EH (cell line): ENCODE measurements at places on chromosomes 7 and 10.

- DNase-seq: no peak
These were observed 283.3 kb downstream of the TNS3 start for GRCh38 chr7:47298636-47299035.

DNA sequence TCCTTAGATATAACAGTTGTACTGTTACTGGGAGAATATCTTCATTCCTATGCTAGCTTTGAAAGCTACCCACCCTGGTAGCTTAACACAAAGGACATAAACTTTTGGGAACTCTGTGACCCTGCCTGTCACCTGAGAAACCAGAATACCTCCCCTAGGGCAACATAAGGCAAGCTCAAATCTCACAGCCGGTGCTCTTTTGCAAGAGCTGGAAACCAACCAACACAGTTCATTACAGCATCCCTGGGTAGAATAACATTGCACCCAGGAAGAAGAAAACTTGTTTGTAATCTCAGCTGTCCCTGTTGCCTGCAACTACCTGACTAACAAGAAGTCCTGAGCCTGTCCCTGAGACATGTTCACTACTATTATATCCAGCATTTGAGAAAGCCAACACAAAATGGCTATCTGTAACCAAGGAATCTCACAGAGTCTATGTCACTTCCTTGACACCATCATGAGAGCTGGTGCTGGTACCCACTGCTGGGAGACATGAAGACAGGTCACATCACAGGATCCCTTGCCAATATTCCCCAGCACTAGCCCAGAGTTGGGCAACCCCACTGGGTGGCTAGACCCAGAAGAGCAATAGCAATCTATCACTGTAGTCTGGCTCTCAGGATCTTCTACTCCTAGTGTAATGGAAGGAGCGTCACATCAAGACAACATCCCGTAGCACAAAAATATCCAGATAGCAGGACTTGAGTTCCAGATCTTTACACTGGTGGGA, 31.3 kb downstream of the AKR1C3 start:
- no peak for DNase-seq

- peak; percentile 100 for DNase-seq
These were observed 673.7 kb downstream of the SUGCT start for GRCh38 chr7:40808378-40808942.

DNA sequence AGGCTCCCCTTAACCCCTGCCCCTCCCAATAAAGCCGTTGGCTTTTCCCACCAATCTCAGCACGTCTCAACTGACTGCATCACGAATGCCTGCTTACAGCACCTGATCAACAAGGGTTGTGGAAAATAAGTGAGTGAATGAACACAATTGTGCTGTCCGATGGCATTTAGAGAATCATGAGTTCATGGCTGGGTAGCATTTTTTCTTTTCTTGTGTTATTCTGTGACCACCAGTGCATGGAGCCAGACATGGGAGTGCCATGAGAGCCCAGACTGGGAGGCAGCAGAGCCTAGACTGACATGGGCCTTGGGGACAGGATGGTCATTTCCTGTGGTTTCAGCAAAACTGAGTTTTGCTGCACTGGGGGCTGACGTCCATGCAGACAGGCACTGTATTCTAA, 254.1 kb upstream of the IGFBP3 start:
- no peak for DNase-seq

DNA sequence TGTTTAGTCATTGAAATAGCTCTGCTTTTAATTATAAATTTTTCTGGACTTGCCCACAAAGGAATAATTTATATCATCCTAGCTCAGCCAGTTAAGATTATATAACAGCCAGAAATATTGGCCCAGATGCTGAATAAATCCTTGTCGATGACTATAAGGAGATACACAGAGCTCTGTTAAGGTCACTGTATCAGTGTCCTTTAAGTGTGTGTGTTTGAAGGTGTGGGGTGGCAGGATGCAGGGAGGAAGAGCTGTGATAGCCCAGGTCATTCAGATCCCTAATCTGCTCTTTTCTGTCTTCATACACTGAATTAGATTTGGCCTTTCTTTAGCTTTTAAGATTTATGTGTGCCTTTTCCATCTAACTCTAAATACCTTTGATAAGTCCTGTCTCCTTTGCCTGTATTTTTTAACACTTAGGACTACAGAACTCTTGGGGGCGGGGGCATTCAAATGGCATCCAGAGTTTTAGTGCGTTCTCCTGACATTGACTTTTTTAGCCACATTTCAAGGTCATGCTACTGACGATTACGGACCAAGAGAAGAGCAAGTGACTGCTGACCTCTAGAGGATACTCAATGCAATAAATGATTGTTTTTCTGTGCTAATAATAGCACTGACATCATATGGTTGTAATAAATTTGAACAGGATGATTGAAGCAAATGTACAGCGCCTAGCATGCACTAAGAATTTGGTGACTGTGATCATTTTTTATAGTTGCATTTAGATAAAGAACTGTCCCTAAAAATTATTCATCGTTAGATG, 172.3 kb downstream of the CACNB2 start:
- peak; percentile 48 for DNase-seq

DNA sequence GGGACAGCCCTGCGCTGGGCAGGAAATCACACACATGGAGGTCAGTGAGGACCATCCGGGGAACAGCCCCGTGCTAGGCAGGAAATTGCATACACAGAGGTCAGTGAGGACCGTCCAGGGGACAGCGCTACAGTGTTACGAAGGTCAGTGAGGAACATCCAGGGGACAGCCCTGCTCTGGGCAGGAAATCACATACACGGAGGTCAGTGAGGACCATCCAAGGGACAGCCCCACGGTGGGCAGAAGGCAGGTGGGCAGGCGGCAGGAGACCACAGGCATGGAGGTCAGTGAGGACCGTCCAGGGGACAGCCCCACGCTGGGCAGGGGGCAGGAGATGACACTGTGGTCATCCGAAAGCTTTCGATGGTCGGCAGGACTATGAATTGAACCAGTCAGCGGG, 79.7 kb downstream of the PTPRN2 start:
- no peak for DNase-seq

- peak; percentile 32 for DNase-seq
These were observed 687.8 kb downstream of the IPMK start for GRCh38 chr10:57579926-57580325.

DNA sequence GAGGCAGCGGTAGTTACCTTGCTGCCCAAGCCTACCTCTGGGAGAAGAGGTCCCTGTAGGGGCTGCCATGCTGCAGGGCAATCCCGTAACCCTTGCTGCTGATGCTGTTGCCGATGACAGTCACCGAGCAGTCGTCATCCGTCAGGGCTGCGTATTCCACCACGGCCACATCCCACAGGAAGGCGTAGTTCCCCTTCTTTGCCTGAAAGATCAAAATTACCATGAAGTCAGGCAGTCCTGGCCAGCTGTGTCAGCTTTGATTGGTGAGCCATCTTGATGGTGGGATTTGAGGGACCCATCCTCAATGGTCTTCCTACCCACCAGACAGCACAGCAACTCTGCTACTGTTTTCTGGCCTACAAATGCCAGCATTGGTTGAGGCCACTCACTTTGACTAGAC, 746.8 kb downstream of the GRID1 start:
- no peak for DNase-seq

- DNase-seq: no peak
These were observed 7.5 kb downstream of the MRPL43 start for GRCh38 chr10:100979791-100980272.

DNA sequence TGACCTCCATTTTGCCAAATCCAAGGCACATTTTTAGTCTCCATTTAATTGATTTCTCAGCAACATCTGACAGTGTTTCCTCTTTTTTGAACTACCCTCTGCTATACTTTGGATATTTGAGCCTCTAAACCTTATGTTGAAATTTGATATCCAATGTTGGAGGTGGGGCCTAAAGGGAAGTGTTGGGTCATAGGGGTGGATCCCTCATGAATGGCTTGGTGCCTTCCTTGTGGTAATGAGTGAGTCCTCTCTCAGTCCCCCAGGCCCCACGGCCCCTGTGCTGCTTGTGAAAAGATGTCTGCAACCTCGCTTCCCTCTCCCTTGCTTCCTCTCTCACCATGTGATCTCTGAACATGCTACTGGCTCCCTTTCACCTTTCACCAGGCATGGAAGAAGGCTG, 96.8 kb upstream of the DGKB start:
- no peak for DNase-seq

GRCh38 chr7:133672866-133673265, 420.0 kb downstream of the EXOC4 start:
- no peak for DNase-seq

DNA sequence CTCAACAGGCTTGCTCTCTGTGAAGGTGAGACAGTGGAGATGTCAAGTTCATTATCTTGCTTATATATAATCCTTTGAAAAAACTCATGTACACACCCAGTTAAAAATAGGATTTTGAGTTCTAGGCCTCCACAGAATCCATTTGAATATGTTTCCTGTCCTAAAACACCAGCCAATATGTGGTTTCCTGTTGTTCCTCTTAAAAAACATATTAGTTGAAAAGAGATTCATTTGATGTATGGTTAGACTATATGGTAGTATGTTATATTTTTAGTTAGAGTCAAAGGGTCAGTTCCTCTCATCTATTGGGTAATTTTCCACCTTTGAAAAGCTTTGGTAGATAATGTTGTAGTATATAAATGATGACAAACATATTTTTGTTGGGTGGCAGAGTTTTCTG, 16.0 kb downstream of the PPP1R9A start:
- DNase-seq: no peak

DNA sequence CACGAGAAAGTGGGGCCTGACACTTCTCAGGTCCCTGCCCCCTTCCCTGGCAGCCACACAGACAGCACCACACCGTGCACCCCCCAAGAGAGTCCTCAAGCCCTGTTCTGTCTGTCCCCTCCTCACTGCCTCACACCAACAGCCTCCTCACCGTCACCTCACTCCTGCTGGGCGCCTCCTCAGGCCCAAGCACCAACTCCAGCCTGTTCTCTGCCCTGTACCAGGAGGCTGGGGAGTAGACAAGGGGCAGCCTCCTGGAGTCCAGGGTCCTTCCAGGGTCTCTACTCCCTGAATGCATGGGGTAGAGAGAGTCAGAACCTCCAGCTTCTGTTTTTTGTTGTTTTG, 26.9 kb upstream of the ELN start:
- DNase-seq: no peak

- peak; percentile 26 for DNase-seq
These were observed 42.6 kb downstream of the CNOT4 start for GRCh38 chr7:135467207-135467711.

DNA sequence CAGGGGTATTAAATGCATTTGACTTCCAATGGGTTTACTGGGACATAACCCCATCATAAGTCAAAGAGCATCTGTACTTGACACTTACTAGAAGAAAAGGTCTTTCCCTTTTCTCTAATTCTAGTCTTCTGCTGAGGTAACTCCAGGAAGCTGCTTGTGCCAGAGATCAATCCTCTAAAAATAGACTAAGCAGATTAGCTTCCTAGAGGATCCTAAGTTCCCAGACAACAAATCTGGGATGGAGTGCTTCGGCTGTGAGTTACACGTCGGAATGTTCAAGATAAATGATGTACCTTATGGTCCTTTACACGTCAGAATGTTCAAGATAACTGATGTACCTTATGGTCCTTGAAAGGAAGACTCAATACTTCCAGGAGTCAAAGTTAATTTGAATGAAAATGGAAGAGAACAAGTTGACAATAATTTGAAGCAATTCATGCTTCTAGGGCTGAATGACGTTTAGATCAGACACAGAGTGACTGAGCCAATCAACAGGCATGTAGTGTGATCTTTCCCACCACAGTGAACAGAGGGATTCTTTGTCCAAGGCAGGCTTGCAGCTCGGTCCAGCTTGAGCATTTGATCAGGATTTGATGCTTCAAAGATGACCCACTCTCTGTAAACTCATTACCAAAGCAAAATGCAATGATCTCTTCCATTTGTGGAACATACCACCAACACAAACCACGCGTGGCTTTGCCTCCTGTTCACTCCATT, 63.8 kb downstream of the SLC37A3 start:
- DNase-seq: no peak

- peak; percentile 71 for DNase-seq
These were observed 24.9 kb downstream of the SAMD9 start for GRCh38 chr7:93092757-93093370.

- peak; percentile 59 for DNase-seq
These were observed 1.4 kb downstream of the HPSE2 start for GRCh38 chr10:99234041-99234790.

GRCh38 chr7:130723784-130724183, 10.2 kb downstream of the KLF14 start:
- peak; percentile 11 for DNase-seq

GRCh38 chr7:27145165-27145913, 1.9 kb upstream of the HOXA5 start:
- no peak for DNase-seq

- no peak for DNase-seq
These were observed 15.1 kb downstream of the CNTNAP2 start for GRCh38 chr7:146131701-146132100.

- DNase-seq: no peak
These were observed 21.5 kb upstream of the AKR1B10 start for GRCh38 chr7:134505856-134506255.

- DNase-seq: peak; percentile 54
These were observed 43.8 kb downstream of the CYTH3 start for GRCh38 chr7:6228361-6229229.

GRCh38 chr7:5546626-5547025, 123.0 kb upstream of the TNRC18 start:
- no peak for DNase-seq

DNA sequence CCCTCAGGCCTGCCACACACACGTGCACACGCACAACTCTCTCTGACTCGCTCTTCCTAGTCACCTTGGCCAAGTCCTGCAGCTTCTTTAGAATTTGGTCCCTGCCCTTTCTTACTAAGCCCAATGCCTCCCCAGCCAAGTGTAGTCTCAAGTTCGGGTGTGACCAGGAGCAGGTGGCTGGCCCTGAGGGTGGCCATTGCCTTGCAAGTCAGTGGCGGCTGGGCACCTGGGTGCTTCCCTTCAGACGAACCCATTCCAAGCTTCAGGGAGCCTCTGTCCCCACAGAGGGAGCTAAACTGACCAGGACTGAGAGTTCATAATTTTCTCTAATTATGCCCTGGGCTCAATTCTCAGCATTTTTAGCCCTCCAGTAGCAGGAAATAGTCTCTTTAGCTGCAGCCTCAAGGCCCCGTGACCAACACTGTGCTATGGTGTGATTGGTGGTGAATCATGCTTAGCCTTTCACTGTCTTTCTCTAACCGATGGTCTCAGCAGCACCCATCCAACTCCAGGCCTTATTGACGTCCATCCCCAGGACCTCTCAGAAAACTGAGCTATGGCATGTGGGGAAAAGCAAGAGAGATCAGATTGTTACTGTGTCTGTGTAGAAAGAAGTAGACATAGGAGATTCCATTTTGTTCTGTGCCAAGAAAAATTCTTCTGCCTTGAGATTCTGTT, 34.7 kb upstream of the FXYD4 start:
- DNase-seq: peak; percentile 25
